RPMI7951 (cell line): ENCODE measurements at places on chromosomes 6 and 20. TPM values are rescaled to one million over a fixed set of nuclear protein-coding genes. Genes with fewer than 3 reads are reported as not detected.

- peak; percentile 73 for DNase-seq
Observed at GRCh38 chr6:108896111-108896661, 48.0 kb downstream of the ARMC2 start.

DNA sequence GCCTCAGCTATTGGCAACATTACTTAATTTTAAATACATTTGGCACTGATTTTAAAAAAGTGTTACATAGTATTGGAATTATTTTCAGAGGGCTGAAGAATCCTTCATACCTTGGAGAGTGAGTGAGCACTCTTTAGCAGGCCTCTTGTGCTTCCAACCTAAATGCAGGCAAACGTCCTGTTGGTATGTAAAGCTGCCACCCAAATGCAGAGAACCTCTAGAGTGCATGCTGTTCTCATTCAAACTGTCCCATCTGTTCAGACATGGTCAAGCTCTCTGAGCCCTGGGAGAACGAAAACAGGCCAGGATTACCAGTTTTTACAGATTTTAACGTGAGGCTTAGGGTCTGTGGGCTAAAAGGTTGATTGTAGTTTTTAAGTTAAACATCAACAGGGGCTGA, 378.0 kb upstream of the FLRT3 start:
- no peak for DNase-seq

Gene ENPP4
- 0.29 and 0.36 TPM in 2 replicates for total RNA-seq

Gene AKAP7
- total RNA-seq = 8.5 and 8.8 TPM in 2 replicates

DNA sequence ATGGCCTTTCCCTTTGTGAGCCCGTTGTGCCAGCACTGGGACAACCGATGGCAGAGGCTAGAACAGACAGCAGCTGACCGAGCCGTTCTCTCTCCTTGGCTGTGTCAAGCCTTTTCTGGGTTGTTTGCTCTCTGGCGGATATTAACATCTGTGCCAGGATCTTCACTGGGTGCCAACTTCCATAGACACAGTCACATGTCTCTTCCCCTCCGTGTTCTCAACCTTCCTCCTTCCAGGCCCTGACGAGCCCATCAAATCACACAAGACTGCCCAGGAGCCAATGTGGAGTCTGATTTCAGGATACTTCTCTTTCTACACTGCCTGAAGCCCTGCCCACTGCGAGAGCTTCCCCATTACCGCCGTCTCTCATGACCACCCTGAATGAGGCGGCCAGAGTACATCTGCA, 111.0 kb upstream of the RALGAPA2 start:
- DNase-seq = no peak

- peak; percentile 24 for DNase-seq
Observed at GRCh38 chr6:138772596-138773176, 883 bp upstream of the CCDC28A start.

DNA sequence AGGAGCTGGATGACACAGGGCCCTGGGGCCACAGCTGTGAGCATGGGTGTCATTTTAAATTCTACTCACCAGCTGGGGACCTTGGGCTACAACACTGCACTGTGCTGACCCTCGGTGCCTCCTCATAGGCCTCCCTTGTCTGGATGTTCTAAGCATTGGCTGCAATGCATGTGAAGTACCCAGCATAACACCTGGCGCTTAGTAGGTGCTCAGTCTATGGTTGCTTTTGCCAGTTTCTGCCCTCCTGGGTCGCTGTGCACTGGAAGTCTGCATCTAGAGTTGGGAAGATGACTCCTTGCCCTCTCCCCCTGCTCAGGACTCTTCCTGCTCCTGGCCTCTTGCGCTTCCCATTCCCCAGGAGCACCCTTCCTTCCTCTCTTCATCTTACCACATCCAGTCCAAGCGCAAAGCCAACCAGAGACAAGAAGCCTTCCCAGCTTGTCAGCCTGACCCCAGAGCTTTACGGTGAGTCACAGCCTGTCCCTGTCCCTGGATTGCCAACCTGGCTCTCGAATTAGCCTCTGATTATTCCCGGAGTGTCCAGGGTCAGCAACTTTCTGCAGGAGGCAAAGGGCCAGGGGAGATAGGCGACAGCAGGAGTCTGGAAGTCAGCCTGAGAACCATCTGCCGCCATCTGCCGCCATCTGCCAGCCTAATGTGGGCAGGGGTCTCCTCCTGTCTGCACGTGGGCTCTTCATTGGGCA, 8.8 kb downstream of the SLC13A3 start:
- no peak for DNase-seq

Gene PPP1R3G
- total RNA-seq = 0.60 and 2.0 TPM in 2 replicates

Gene RNF8
- total RNA-seq = 18.0 and 25.5 TPM in 2 replicates

GRCh38 chr6:155341130-155341828, 27.0 kb upstream of the TFB1M start:
- DNase-seq = peak; percentile 64

DNA sequence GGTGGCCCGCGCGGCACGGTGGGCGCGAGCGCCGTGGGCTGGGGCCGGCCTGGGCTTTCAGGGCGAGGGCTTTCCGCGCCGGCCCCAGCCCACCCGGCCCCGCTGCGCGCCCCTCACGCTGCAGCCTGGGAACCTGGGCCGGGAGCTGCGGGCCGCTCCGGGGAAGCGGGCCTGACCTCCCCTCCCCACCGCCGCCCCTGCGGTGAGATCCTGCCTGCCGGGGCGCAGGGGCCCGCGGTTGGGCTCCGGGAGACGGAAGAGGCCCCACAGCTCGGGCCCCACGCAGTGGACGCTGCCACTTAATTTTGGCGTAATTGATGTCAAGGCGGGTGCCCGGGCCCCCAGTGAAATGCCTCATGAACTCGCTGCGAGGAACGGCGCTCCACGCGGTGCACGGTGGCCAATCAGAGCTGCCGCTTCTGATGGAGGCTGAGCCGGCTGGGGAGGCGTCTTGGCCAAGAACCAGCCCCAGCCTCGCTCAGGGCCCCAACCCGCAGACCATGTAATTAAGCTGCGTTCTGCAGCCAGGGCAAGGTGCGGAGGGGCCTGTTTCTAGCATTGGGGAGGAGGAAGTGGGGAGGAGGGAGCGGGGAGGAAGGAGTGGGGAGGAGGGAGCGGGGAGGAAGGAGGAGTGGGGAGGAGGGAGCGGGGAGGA, 96.1 kb upstream of the BHLHE23 start:
- peak; percentile 53 for DNase-seq

Gene MAS1
- total RNA-seq = not detected in 2 replicates

Gene ACTL10
- 0.49 TPM in 1 of 2 replicates, not detected in the other for total RNA-seq

DNA sequence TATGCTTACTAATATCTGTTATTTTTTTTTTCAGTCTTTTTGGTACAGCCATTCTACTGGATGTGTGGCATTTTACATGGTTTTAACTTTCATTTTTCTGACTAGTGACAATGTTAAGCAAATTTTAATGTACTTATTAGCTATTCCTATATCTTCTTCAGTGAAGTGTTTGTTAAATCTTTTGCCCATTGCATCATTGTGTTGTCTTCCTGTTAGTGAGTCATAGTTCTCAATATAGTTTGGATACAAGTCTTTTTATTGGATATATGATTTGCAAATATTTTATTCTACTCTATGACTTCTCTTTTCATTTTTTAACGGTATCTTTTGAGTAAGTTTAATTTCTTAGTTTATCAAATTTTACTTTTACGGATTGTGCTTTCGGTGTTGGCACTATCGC, 519.4 kb downstream of the CDKAL1 start:
- peak; percentile 2 for DNase-seq

- peak; percentile 37 for DNase-seq
Observed at GRCh38 chr6:121959501-121959900, 440.0 kb upstream of the HSF2 start.

GRCh38 chr6:142822842-142823241, 122.1 kb downstream of the HIVEP2 start:
- DNase-seq = peak; percentile 60

Gene TMEM170B
- 0.39 and 0.60 TPM in 2 replicates for total RNA-seq

- peak; percentile 86 for DNase-seq
Observed at GRCh38 chr6:10633216-10633615, 61.2 kb downstream of the C6orf52 start.

Gene SOX18
- 0.12 and 0.20 TPM in 2 replicates for total RNA-seq

- DNase-seq = no peak
Observed at GRCh38 chr6:157510323-157511188, 129.6 kb downstream of the ZDHHC14 start.

Gene PDE10A
- 10.7 and 11.3 TPM in 2 replicates for total RNA-seq

- no peak for DNase-seq
Observed at GRCh38 chr6:80380566-80380965, 274.1 kb downstream of the BCKDHB start.

DNA sequence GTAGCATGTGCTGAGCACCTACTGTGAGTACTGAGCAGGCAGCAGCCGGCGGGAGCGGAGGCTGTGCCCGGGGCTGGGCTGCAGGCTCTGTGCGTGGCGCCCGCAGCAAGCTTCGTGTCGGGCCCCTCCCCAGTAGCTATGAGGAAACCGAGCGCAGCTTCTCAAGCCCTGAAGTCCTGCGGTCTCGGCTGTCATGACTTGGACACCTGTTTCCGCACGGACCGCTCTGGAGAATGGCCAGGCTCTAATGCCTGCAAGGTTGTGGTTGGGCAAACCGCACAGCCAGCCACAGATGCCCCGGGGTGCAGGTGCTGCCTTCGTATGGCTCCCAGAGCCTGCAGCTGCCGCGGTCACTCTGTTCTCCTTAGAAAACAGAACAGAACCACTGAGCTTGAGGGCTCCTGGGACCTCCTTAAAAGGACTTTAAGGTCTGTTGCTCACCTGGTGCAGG, 33.7 kb downstream of the PYGB start:
- DNase-seq = no peak

Gene ANKRD60
- not detected in 2 replicates for total RNA-seq

DNA sequence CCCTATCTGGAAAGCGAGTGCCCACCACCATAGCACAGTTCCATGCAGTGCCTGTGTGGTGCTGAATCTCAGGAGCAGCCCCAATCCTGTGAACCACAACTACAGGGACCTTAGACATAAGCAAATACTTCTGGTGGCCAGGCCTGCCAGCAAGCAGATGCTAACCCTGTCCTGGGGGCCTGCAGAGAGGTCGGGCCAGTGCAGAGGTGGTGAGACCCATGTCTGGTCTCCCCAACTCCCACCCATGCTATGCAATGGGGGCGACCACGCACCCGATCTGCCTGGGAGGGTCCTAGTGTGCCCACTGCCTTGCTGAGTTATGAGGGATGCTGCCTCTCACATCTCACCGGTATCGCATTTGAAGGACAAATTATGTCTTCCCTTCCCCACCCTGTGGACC, 151.6 kb upstream of the ZNF337 start:
- no peak for DNase-seq

GRCh38 chr6:11514672-11515071, 22.9 kb upstream of the TMEM170B start:
- no peak for DNase-seq

- DNase-seq = peak; percentile 60
Observed at GRCh38 chr6:139364302-139364981, 10.0 kb downstream of the CITED2 start.

DNA sequence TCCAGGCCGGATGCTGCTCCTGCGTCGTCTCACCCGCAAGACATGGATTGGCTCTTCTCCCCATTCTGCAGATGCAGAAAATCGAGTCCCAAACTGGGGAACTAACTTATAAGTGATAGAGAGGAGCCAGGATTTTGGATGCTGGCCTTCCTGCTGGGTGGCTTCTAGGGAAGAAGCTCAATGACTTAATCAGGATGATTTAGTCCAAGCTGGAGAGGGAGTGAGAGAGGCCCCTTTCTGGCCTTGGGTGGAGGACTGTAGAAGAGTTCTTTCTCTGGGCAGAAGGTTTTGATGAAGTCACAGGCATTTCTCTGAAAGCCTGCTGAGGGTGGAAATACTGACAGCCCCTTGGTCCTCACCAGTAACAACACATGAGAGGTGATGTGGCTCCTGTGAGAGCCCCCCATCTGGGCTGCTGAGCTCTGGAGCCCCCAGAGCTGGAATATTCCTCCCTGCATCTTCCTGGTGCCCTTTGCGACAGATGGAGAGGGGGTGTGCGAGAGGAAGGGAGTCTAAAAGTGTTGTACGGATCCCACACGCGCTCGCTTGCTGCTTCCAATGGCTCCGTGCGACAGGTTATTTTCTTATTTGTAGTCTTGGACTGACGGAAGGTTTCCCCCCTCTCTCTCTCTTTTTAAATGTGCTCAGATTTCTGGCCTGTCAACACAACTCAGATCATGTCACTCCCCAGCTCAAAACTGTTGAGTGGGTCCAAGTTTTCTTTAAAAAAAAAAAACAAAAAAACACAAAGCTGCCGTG, 3.5 kb downstream of the SIRPA start:
- DNase-seq = no peak

Gene SMLR1
- not detected in 2 replicates for total RNA-seq

GRCh38 chr6:18328070-18328469, 59.1 kb upstream of the RNF144B start:
- DNase-seq = no peak

Gene LYRM2
- total RNA-seq = 24.5 and 29.1 TPM in 2 replicates

GRCh38 chr20:17971300-17972013, 2.6 kb downstream of the MGME1 start:
- peak; percentile 68 for DNase-seq

- no peak for DNase-seq
Observed at GRCh38 chr6:132478674-132479073, 34.2 kb downstream of the STX7 start.

DNA sequence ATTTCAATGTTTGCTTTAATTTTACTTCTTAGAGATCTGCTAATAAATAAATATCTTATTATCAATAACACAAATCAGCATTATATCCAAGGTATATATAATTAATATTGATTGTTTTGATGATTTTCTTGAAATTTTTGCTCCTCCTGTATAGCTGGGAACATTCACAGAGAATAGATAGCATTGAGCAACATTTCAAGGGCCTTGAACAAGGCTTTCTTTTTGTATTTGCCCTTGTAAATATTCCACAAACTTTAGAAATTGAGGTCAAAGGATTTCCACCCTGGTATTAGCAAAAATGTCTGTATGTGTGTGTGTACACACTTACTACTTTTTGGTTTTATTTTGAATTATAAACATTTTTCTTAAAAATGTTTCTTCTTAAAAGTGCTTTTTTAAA, 205.6 kb downstream of the EYA4 start:
- DNase-seq = no peak

DNA sequence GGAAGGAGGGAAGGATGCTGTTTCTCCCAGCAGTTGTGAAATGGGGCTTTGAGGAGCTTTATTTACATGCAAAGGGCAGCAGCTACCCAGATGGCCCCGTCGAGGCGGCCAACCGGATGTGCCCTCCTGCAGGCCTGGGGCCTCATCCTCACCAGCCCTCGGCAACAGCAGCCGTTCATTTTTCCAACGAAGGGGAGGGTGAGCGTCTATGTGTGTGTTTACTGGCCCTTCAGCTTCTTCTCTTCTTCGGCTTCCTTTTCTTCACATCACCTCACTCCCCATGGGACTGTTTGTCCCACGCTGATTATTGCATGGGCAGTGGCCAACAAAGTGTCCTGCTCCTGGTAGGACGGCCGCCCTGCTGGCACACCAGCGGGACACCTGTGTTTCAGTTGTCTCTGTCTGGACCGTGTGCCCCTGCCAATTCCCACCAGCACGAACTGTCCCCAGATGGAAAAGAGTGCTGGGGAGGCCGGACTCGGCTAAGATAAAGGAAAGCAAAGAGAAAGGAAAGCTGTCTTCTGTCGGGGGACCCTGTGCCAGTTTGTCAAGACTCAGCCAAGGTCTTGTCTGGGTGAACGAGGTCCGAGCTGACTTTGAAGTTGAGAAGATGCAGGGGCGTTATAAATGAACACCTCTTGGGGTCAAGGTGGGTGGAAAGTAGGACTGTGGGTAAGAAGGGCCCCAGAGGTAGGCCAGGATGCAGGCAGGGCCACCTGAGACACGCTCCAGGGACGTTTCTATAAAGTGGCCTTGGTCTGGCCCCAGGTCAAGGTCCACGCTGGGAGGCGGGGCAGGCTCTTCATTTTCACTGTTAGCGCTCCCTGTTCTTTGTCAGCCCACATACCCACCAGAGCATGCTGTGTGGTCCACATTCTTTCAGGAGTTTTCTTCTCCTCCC, 57.0 kb downstream of the FAM50B start:
- DNase-seq = no peak

- DNase-seq = peak; percentile 23
Observed at GRCh38 chr6:132282696-132283095, 118.6 kb downstream of the MOXD1 start.
